Ammon's horn (tissue), 1 donor: ENCODE measurements at places on chromosomes 5 and 9.

DNA sequence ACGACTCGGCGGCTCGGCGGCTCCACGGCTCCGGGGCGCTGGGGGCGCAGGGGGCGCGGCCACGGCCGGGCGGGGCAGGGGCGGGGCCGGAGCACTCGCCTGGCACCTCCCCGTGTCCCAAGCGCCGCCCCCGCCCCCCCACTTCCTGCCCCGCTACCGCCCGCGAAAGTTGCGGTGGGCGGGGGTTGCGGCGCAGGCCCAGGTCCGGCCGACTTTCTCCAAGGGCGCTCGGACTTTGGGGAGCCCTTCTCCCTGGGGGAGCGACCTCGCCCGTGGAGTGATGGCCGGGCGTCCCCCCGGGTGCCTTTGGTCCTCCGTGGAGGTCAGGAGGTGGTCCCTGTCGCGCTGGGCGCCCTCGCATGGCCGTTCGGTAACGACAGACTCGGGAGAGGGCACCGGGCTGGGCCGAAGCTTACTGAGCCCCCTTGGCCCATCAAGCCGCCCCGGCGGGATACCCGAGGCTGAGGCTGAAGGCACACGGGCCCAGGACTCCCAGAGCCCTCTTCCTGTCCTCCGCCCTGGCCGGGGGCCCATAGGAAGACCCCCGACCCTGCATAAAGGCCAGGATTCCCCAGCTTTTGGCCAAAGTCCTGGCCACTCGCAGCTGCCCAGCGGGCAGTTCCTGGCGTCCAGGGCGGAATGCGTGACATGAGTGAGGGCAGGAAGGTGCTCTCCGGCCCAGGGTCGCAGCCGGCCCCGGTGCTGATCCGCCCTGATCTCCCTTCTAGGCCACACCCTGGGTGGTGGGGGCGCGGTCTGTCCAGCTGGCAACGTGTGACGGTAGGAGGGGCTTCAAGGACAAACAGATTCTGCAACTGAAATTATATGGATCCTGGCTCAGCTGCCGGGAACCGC lies 883 bp upstream of the VAV2 start:
- DNase-seq, result peak; percentile 61

GRCh38 chr5:133870661-133871060 lies 97.8 kb downstream of the C5orf15 start:
- DNase-seq, result peak; percentile 21

- DNase-seq, result no peak
These were observed 69.7 kb downstream of the PIK3R1 start for GRCh38 chr5:68285075-68285840.

DNA sequence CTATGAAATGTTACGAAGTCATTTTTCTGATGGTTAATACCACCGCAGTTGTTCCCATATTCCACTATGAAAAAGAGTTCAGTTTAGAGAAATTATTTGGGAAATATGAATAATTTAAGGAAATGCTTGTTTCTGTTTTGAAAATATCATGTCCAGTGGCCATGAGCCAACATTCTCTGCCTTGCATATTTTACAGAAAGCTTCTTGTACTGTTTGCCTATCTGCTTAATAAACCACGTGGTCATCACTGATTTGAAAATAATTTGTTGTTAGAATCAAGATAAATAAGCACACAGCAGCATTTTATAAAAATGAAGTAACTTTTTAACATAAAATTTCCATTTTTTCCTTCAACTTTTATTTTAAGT lies 381.5 kb upstream of the CDH18 start:
- no peak for DNase-seq

GRCh38 chr9:108889649-108890067 lies 27.6 kb downstream of the ACTL7A start:
- no peak for DNase-seq

GRCh38 chr9:126480813-126481212 lies 132.9 kb upstream of the LMX1B start:
- no peak for DNase-seq

GRCh38 chr9:135060461-135061116 lies 26.9 kb upstream of the OLFM1 start:
- DNase-seq, result no peak

DNA sequence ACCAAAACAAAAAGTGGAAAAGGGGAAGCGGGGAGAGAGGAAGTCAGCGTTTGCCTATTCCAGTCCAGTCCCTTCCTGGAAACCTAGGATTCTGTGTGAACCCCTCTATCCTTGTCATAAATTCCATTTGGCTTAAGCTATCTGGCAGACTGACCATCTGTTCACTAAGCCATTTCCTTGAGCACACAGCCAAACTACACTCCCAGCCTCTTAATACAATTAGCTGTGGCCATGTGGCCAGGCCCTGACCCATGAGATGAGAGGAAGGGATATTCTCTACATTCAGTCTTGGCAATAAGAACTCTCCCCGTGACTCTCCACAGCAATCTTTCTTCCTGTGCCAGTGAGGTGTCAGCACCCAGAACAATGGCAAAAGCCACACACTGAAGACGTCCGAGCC lies 424.8 kb downstream of the TLE1 start:
- DNase-seq, result no peak

DNA sequence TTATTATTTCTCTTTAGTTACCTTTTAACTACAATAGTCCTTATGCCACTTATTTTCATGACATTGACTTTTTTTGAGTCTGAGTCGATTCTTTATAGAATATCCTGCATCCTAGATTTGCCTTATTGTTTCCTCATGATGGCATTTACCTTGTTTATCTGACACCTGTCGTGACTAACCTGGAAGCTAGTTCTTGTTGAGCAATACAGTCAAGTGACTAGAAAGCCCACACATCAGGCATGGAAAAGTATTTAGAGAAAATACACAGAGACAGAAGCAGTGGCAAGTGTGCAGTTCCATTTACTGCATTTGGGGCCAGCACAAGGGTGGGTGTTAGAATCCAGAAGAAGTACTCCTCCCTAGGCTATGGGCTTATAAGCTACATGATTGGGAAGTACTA lies 97.8 kb downstream of the ERMP1 start:
- no peak for DNase-seq

DNA sequence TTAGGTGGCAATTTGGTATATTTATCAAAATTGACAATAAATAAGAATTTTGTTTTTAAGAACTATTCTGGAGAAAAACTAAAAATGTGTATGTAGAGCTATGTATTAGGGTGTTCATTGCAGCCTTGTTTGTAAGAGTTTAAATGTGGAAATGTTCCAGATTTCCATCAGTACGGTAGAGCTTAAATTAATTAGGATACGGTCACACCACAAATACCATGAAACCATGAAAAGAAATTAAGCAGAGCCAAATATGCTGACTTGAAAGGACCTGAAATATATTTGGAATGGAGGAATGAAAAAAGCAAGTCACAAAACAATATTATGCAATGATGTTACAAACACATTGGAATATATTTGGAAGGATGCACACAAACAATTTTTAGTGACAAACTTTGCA lies 64.6 kb downstream of the ACTBL2 start:
- no peak for DNase-seq

GRCh38 chr5:10333154-10334006 lies 20.1 kb upstream of the MARCHF6 start:
- DNase-seq, result no peak

- DNase-seq, result no peak
These were observed 47.9 kb upstream of the SMAD5 start for GRCh38 chr5:136084698-136085097.

DNA sequence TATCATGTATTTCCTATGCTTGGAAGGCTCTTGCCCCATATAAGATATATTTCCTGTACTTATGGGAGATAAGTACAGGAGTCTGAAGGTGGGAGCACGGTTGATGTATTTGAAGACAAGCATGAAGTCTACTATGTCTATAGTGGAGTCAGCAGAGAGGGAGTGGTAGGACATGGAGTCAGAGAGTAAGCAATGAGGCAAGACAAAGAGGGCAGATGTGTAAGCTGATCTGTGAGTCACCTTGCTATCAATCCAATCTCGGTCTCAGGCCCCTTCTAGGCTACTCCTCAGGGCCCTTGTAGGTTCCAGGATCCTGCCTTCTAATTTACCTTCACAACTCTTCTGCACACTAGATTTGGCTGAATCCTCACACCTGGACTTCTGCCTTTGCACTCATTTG lies 105.5 kb downstream of the MACIR start:
- DNase-seq, result no peak

GRCh38 chr5:117859176-117859575 lies 1129.2 kb downstream of the DTWD2 start:
- no peak for DNase-seq

DNA sequence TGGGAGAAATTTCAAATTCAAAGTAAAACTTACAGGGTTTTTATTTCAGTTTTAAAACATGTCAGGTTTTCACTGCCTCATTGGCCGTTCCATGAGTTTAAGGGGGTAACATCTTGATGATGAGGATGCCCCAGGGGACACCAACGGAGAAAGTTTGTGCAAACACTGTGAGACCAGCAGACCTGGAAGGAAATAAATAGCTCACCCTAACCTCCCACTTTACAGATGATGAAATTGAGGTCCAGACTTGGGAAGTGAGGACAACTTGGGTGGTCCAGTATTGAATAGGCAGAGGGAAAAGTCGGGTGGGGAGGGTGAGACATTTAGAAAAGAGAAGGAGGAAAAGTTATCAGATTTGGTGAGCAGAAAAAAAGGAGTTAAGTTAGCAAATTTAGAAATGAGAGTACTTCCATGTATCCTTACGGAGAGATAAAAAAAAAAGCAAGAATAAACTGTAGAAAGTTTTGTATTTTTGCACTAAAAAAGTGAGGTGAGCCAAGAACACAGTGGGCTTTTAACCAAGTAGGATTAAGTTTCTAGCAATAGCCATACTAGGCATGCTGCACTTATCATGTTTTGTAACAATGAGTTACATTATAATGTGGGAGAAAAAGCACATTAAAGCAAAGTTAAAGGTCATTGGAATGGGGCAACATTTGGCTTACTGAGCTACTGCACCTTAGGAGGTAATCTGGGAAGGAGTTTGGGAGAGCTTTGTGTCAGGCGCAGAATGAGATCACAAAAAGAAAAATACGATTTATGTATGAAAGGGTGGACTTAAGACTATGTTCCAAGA lies 125.1 kb downstream of the GAS1 start:
- no peak for DNase-seq

- DNase-seq, result no peak
These were observed 19.7 kb downstream of the TRIM14 start for GRCh38 chr9:98099346-98099745.

DNA sequence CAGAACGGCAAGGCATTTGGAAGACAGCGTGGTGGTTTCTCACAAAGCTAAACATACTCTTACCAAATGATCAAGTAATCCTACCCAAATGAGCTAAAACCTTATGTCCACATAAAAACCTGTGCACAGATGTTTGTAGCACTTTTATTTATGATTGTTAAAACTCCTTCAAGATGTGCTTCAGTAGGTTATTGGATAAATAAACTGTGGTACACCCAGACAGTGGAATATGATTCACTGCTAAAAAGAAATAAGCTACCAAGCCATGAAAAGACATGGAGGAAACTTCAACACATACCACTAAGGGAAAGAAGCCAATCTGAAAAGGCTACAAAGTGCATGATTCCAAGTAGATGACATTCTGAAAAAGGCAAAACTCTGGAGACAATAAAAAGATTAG lies 94.2 kb downstream of the FOXD1 start:
- no peak for DNase-seq

GRCh38 chr5:16603295-16603694 lies 13.5 kb downstream of the RETREG1 start:
- no peak for DNase-seq

DNA sequence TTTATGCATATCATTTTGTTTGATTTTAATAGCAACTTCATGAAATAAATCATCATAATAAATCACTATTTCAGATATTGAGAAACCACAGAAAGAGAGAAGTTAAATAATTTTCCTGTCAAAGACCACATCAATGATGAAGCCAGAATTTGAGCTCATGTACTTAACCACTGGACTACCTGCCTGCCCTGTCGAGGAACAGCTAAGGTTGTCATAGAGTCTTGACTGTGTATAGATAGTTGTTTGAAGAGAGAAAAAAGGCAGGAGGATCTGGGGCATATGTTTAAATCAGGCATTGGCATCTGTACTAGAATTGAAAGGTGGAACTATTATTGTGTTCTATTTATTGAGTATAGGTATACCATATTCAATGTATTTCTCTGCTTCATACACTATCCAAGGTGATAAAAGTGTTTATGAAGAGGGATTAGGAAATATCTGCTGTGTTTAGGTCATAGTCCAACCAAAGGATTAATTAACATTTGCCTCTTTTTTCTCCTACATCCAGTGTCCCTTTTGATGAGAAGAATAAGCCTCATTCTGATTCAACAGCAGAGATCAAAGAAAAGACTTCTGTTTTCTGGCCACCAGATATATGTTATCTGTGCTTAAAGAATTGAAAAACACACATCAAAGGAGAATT lies 37.3 kb upstream of the CDKN2B start:
- DNase-seq, result no peak

- no peak for DNase-seq
These were observed 20.1 kb downstream of the STK10 start for GRCh38 chr5:172167895-172168294.

- no peak for DNase-seq
These were observed 28.0 kb downstream of the NKD2 start for GRCh38 chr5:1036504-1037122.
